Renal cortical epithelial cell (primary cell): ENCODE measurements at places on chromosomes 3 and 15.

GRCh38 chr3:98188545-98188944 lies 22.0 kb downstream of the OR5H15 start:
- peak; percentile 7 for DNase-seq

GRCh38 chr3:104805042-104805441 lies 561.7 kb upstream of the ALCAM start:
- DNase-seq = no peak

- DNase-seq = no peak
Measured at GRCh38 chr3:115814006-115814405, 190.7 kb downstream of the GAP43 start.

DNA sequence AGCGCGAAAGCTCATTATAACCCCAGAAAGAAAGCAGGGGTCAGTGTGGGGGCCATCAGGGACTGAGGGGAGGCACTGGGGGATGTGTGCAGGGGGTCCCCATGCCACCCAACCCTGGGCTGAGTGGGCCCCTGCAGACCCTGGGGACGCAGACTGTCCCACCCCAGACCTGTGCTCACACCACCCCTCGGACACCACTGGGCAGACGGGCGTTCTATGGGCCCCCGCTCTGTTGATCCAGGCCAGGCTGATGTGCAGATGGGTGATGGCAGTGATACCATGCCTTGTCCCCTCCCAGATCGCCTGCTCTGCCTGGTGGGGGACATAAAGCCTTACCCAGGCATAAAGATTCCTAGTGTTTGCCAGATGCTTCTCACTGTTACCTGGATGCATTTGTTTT lies 259.7 kb upstream of the TLE3 start:
- no peak for DNase-seq

GRCh38 chr15:63338170-63338569 lies 43.5 kb downstream of the CA12 start:
- peak; percentile 91 for DNase-seq

DNA sequence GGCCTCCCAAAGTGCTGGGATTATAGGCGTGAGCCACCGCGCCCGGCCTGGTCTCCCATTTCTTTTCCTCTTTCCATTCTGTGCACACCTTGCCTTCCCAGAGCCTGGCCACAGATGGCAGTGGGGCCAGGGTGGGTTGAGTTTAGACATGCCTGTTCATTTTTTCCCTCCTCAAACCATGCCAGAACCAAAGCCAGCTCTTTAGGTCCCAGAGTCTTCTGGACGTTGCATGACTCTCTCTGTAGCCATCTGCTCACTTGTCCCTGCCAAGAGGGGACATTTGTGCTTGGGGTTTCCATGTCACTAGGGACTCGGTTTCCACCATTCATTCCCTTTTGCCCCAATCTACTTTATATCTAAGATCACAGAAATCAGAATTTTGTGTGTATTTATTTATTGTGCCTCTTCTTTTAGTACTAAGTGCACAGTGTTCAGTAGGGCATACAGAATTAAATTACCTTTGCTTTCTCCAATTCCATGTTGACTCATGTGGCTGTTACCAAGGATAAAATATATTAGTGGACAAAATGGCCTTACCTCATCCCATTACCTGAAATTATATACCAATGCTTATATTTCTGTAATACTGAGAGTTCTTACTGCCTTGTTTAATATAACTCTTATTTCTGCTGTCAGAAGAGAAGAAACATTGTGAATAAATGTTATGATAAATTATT lies 49.6 kb downstream of the USP13 start:
- no peak for DNase-seq

DNA sequence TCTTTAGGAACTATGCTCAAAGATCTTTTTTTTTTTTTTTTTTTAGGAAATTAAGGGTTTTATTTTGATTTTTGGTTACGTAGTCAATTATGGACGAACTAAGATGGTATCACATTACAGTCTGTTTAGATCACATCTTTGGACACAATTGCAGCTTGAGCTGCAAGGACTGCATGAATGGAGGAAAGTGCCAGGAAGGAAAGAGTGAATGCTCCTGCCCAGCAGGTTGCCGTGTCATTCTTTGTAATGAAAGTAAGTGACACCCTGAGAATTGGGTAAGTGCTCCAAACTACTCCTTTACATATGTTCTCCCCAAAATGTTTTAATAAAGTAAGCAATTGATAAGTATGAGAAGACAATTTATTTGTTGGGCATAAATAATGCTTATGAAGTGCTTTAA lies 716.5 kb upstream of the GOLIM4 start:
- no peak for DNase-seq

DNA sequence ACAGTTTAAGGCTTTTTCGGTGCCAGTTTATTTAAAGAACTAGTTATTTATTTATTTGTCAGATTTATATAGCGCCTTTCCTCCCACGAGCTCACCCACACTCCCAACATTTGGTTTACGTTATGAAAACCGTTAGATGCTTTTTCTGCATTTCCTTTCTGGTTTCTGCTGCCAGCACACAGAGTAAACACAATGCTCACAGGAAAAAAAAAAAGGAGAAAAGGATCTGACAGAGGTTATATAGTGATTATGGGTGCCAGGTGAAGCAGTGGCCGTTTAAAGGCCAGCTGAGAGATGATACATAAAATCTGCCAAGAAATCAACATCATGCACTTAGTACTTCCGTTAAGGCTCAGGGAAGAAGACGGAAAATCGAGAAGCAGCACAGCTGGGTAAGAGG lies 37.9 kb downstream of the ETV5 start:
- no peak for DNase-seq

DNA sequence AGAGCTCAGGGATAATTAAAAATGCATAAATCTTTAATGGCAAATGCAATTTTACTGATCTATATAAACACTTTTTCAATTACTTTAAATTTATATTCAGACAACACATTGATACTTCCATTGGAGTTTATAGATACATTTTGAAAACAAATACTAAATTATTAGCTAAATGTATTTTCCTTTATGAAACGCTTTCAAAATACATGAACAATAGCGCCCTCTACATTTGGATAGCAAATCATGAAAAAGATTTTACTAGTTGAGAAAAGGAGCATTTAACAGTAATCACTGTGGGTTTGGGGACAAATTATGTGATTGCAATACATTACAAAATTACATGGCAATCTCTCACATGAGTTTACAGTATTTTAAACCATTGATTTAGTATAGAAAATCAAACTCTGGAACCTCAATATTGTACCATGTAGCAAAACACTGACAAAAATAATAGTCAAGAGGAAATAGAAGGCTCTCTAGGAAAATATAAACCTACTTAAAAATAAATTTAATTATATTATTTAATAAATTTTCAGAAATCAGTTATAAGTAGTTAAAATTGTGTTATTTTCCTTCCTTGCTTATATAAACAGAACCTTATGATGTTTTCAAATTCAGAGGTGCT lies 207.9 kb downstream of the ZIC1 start:
- DNase-seq = peak; percentile 21

DNA sequence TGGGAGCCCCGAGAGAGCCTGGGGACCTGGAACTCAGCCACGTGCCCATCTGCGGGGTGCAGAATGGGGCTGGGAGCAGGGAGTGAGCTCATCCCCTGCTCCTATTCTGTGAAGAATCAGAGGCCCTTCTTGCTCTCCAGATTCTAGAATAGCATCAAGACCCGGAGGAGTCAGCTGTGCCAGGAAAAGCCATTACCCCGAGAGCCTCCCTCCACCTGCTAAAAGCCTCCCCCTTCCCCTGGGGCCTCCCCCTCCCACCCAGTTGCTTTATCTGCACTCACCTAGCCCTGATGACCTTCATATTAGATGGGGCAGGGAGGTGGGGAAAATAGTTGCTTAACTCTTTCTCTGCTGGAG lies 23.1 kb downstream of the CCDC33 start:
- no peak for DNase-seq

- no peak for DNase-seq
Measured at GRCh38 chr15:27696530-27696929, 402.6 kb downstream of the OCA2 start.

DNA sequence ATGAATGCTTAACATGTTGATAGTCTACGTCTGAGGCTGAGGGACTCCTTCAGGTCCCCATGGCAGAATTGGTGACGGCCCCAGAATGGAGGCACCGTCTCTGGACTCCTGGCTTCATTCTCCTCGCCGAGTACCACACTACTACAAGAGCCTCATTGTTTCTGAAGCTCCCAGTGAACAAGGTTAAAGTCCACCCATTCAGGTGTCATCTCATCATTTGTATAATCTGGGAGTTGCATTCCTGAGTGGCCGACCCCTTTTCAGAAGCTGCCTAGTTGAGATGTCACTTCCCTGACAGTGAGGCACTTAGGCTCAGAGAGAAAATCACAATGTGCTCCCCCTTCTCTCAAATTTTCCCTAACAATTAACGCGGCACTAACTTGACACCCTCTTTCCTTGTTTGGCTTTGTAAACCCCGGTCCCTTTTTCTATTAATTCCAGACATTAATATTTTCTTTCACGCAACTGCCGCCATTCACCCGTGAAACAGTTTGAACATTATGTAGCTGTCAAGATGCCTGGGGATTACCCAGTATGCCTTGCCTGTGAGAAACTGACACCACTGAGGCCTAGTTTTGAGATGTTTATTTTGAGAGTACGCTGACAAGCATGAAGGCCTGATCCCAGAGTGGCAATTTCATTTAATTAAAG lies 105.6 kb downstream of the MCTP2 start:
- no peak for DNase-seq

- DNase-seq = no peak
Measured at GRCh38 chr3:128931046-128931445, 51.6 kb downstream of the ACAD9 start.

GRCh38 chr15:90638201-90638691 lies 78.9 kb upstream of the BLM start:
- no peak for DNase-seq

GRCh38 chr3:11847607-11848006 lies 922 bp upstream of the TAMM41 start:
- no peak for DNase-seq

DNA sequence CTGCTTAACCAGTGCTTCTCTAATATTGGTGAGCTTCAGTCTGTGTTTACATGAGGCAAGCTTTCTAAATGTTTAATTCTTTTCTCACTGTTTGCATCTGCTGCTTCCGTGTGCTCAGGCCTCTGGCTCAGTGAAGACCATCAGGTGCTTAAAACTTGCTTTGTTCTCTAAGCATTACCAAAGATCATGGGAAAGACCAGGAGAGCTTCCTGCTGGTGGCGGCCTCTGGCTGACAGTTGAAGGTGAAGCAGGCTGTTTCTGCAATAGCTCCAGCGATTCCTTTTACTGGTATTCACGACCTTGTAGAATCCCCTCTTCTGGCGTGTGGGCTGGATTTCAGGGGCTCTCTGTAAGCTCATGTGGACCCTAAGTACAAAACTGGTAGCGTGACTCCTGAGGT lies 45.1 kb downstream of the EDEM1 start:
- DNase-seq = no peak

DNA sequence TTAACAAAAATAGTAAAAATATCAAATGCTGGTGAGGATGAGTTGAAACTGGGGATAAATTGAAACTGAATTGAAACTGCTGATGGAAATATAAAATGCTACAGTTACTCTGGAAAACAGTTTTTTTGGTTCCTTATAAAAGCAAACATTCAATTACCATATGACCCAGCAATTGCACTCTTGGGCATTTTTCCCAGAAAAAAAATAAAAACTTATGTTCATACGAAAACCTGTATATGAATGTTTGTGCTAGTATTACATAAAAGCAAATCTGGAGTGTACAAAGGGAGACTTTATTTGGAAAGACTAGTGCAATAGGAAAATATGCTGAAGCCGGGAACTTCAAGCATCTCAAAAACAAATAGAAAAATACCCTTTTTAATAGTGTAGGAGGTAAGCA lies 857.9 kb upstream of the CADM2 start:
- no peak for DNase-seq

DNA sequence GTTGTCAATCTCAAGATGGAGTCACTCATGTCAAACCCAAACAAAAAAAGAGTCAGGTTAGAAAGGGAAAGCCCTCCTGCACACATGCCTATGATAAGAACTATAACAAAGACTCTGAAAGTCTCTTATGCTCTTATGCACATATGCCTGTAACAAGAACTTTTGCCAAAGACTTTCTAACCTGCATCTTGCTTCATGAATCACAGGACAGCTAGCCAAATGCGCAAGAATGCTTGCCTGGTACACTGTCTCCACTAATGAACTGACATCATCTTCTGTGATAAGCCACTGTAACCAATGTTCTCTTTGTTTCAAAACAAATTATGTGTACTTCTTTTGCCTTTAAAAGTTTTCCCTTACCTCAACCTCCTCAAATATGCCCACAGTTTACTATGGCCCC lies 18.2 kb upstream of the EHHADH start:
- DNase-seq = peak; percentile 26

- DNase-seq = no peak
Measured at GRCh38 chr3:185655426-185656320, 69.6 kb downstream of the SENP2 start.
